ENCODE measurements at places on chromosomes 6 and 20.

DNA sequence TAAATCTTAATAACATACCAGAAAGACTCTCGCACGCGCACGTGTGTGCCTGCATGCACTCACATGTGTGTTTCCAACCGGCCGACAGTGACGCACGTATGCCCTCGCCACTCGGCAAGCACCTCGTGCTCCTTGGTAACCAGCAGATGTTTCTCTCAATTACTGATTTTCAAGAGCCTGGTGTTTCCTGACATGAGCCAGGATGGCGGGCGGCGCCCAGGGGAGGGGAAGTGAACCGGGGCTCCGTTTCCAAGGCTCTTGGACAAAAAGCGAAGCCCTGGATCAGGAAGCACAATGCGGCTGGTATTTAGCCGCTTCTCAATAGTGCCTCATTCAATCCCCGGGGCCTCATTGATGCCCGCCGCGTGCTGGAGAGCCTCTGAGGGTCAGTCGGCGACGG lies 37.7 kb downstream of the PMEPA1 start:
- no peak for DNase-seq

DNA sequence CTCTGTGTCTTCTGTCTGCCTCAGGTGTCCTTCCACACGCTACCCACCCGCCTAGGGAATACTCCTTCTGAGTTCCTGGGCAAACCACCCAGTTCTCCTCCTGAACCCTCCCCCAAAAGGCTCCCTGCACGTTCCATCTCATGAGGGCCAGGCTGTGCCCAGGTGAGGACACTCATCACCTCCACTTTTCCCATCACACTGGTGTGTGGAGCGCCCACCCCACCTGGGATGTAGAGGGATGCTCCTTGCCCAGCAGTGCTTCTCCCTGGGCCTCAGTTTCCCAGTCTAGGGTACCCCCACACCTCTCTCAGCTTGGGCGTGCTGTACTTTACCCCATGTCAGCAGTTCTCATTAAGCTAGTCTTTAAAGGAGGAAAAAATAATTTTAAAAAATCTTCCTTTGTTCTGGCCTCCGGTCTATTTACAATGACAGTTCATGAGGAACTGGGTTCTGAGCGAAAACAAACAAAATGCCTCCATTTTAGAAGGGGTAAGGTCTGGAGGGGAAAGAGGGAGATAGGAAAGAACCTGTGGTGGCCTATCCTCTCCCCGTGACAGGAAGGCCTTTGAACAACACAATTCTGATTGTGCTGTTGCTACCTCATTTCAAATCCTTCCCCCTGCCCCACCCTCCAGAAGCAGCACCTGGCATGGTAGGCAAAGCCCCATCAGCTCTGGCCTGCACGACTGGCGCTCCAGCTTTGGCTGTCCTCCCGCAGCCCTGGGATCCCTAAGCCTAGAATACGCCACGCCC lies 1.7 kb upstream of the C20orf203 start:
- no peak for DNase-seq

DNA sequence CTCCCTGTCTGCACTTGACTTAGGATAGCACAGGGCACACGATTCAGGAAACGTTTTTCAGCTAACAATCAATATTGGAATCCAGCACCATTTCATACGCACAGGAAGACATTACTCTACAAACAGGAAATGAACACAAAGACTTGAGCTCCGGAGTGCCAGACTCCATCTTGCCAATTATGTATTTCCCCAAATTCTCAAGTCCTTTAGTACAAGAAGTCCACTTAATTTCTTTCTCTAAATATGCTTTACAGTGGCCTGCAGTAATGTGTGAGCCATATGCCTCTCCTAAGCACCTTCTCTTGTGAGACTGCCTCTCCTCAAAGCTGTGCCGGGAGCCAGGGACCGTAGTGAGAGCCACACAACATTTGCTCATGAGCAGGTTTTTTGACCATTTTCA lies 168.2 kb downstream of the THBS2 start:
- DNase-seq = no peak

DNA sequence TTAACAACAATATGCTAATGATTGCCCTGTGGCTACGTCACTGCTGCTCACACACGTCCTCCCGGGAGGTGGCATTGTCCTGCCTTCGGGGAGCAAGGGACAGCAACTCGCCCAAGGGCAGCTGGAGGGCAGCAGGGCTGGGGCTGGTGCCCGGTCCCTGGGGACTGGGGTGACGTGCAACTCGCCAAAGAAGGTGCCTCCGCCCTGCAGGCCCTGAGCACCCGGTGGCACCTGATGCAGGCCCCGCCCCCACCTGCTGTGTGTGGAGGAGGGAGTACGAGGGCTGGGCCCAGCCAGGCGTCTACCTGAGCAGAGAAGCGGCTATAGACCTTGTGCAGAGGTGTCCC lies 64.8 kb upstream of the SLCO4A1 start:
- DNase-seq = no peak

- DNase-seq = no peak
Measured at GRCh38 chr20:24545168-24545567, 75.7 kb downstream of the SYNDIG1 start.

DNA sequence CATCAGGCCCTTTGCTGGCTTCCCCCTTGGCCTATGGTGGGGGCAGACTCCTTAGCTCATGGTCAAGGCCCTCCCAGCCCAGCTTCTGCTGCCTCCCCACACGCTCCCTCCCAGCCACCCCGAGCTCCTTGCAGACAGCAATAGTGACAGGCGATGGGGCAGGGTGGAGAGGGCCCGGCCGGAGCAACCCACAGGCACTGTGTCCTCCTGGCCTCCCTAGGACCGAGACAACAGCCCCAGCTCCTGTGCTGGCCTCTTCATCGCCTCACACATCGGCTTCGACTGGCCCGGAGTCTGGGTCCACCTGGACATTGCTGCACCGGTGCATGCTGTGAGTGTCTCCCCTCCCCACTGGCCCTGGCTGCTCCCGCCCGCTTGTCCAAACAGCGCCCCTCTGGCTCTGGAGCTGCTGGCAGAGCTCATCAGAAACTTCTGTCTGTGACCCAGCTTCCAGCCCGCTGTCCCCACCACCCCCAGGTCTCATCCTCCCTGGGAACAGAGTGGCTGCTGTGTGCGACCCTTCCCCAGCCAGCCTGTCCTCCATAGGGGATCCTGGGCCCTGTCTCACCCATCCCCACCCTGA lies 21.8 kb downstream of the NPEPL1 start:
- DNase-seq = no peak

- no peak for DNase-seq
Measured at GRCh38 chr6:157611406-157611805, 211.6 kb upstream of the SNX9 start.

DNA sequence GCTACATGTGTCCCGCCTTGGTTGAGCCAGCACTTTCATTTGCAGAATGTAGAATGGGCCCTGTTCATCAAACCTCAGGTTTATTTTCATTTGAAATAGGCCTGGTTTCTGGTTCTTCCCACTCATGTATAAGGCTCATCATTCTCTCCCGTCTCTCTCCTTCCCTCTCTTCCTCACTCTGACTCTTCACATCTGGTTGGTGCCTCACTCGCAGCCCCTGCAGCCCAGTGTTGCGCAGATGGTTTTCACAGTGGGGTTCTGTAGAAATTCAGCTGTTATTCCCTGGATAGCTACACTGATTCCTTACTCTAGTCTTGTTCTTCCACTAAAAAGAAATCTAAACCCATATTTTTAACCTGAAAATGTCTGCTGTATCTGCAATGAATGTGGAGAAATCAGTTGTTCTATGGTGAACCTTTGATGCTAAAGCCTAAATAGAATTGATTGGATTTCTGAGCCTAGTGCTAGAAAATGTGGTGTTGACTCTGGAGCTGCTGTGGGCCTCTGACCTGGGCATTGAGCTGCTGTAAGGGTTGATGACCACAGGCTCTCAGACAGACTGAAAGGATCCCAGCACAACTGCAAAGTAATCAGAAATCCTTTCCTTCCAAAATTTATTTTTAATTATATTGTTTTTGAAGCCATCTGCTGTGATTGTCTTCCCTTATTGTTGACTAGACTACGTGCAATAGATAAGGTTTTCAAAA lies 150.3 kb downstream of the TMEM242 start:
- no peak for DNase-seq
